NAMALWA (cell line): ENCODE measurements at places on chromosomes 4 and X.

DNA sequence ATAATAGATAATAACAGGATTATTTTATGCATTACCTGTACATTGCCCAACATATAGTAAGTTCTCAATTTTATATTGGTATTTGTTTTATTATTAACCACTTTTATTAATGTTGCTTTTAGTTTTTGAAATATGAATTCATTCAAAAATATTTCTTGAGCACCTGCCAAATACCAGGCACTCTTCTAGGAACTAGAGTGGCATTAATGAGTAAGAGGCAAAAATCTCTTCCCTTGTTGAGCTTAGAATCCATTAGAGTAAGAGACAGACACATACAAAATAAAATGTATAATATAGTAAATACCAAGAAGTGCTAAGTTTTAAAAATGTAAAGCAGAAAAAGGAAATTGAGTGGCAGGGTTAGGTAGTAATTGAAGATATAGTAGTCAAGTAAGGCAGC, 45.8 kb downstream of the TET2 start:
- no peak for DNase-seq

- DNase-seq = no peak
These were observed 207.5 kb upstream of the FTHL17 start for GRCh38 chrX:31279359-31279758.

DNA sequence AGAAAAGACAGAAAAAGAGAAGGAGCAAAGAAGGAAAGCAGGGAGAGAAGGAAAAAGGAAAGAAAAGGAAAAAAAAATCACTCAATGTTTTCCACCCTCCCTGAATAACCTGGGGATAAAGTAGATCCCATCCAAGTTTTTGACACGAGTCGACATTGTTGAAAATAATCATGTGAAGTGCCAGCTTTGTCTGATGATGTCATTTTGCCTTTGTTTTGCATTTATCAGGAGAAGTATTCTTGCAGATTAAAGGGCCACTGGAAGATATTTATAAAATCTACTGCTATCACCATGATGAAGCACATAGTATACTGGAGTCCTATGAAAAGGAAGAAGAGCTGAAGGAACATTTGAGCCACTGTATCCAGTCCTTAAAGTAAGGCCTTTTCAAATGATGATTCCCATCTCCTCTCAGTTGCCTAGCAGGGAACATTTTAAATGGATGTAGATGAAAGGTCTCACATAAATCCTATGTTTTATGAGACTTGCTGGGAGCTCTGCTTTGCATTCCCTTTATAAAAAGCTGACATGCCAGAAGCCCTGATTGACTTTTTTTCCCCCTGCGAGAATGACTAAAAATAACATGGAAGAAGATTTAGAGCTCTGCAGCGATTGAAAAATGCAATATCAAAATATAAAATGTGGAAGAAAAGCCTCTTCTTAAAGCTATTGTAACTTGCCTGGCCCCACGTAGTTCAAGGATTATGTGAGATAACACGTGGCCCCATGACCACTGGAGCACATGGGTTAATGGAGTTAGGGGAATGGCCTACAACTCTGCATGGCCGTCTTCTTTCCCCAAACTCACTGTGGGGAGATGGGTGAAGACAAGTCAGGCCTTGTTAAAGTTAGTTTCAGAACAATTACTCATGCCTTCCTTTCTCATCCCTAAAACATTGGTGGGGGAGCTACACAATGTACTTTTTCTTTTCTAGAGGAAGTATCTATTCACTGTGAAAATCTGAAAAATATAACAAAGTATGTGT, 77.5 kb downstream of the INTS12 start:
- no peak for DNase-seq

GRCh38 chrX:152074163-152074562, 64.2 kb downstream of the MAGEA10 start:
- DNase-seq = no peak

- DNase-seq = no peak
These were observed 4.7 kb upstream of the MSX1 start for GRCh38 chr4:4854649-4855295.

- DNase-seq = no peak
These were observed 494.3 kb downstream of the IDS start for GRCh38 chrX:149010853-149011224.

DNA sequence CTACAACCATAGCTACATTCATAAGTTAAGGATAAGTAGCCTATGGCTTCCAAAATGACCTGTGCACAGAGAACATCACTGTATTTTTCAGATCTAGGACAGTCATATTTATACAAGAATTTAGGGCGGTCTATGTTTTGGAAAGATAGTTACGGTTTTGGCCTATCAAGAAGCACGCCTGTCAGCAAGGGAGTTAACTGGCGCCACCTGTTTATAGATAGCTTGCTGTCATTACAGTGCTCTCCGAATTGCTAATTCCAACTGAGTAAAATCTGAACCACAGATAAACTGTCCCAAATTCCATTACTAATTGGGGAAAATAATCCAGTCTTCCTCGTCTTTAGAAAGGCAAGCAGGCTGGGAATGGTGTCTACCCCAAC, 646 bp downstream of the ABCB7 start:
- DNase-seq = peak; percentile 44

- DNase-seq = peak; percentile 10
These were observed 523.6 kb downstream of the BCOR start for GRCh38 chrX:39574178-39574577.

GRCh38 chr4:84381759-84382158, 117.3 kb downstream of the NKX6-1 start:
- DNase-seq = no peak

GRCh38 chrX:8284131-8284530, 113.1 kb upstream of the VCX2 start:
- no peak for DNase-seq

GRCh38 chrX:31217084-31217483, 145.2 kb upstream of the FTHL17 start:
- DNase-seq = no peak

DNA sequence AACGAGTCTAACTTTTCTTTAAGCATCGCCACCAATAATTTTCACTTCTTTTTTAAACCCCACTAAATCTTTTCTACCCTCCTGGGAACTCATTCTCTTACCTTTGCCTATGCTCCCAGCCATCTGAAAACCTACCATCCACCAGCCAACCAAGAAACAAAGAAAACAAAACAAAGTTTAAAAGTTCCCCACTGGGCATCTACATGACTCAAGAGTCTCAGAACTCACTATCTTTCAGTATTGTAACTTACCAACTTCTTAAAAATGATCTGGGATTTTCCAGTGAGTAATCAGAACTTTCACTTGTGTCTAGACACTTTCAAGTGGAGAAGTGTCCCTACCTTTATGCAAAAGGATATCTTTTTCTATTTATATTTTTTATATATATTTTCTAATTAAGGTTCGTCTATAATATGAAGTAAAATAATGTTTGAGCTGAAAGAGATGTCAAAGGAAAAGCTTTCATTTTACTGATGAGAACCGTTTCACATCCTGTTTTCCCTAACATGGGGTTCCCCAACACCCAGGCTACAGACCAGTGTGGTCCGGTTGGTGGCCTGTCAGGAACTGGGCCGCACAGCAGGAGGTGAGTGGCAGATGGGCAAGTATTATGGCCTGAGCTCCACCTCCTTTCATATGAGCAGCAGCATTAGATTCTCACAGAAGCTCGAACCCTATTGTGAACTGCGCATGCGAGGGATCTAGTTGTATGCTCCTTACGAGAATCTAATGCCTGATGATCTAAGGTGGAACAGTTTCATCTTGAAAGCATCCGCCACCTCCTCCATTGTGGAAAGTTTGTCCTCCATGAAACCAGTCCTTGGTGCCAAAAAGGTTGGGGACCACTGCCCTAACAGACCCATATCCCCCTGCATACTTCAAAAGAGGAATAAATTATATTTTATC, 9.8 kb upstream of the TIGD2 start:
- no peak for DNase-seq

- DNase-seq = peak; percentile 57
These were observed 6.4 kb downstream of the HSPA4L start for GRCh38 chr4:127788517-127788916.

DNA sequence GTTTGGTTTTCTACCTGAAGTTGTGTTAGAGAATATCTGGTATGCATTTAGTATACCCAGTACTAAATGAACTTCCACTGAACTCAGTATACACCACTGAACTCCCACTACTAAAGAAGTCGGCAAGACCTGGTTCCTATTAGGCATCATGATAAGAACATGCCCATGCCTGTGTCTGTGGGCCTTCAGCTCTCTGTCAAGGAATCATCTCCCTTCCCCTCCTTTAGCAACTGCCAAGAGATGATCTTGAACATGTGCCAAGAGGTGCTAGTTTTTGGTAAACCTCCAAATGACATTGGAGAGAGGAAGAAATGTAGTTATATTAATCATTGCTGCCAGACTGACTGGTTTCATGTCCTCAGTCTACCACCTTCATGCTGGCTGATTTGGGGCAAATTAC, 113.2 kb downstream of the ATP10D start:
- no peak for DNase-seq

GRCh38 chr4:140102421-140102820, 51.6 kb downstream of the MAML3 start:
- DNase-seq = no peak

DNA sequence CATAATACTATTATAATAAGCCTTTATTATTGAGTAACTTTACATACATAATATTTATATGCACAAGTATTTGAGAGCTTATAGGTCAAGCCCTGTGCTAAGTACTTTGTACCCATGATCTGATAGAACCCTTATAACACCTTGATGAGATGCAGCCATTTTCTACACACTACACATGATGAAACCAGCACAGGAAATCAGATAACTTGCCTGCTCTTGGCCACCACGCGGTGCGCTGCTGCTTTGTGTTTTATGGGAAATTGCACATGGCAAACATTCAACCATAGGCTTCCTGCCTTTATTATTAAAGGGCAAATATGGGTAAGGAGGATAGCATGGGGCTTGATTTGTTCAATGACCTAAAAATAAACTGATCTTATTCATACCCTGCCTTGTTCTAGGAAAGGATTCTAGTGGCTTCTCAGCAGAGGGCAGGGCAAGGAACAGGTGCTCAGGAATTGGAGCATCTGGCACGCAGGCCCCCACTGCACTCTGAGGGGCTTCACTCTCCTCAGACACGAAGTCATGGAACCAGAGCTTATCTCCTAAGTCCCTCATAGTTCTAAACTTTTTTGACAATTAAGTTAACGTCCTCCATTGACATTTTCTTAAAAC, 31.6 kb upstream of the NAP1L5 start:
- DNase-seq = no peak

- peak; percentile 37 for DNase-seq
These were observed 4.9 kb upstream of the TXK start for GRCh38 chr4:48138936-48139335.

- DNase-seq = no peak
These were observed 801.3 kb downstream of the IL1RAPL1 start for GRCh38 chrX:29388509-29388908.

GRCh38 chrX:110418316-110419235, 59.9 kb downstream of the RTL9 start:
- no peak for DNase-seq

- no peak for DNase-seq
These were observed 963.2 kb upstream of the PCDH7 start for GRCh38 chr4:29756966-29757365.

- no peak for DNase-seq
These were observed 43.1 kb upstream of the PPARGC1A start for GRCh38 chr4:23932901-23933308.

DNA sequence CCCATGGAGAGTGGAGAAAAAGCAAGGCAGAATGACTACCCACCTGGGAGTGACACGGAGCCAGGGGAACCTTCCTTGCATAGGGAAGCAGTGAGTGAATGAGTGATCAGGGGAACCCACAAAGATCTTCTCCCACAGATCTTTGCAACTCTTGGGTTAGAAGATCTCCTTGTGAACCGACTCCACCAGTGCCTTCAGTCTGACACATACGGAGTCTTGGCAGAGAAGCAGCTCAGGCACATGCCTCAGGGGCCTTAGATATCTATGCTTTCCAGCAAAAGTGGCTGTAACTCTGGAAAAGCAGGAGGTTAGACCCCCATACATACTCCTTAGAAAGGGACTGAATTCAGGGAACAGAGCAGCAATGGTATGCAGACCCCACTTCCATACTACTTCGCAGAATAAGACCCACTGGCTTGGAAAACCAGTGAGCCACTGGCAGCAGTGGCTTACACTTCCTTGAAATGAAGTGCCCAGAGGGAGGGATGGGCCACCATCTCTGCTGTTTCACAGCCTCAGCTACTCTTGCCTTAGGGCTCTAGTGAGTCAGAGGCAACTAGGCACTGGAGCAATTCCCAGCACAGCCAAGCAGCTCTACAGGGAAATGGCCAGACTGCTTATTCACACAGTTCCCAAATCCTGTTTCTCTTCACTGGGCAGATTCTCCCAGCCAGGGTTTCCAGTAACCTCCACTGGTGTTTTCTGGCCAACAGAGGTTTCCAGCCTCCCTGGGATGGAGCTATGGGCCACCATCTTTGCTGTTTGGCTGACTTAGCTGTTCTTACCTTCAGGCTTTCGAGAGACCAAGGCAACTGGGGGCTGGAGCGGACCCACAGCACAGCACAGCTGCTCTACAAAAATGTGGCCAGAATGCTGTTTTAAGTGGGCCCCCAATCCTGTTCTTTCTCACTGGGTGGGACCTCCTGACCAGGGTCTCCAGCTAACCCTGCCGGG, 82.8 kb upstream of the TCEAL2 start:
- no peak for DNase-seq

DNA sequence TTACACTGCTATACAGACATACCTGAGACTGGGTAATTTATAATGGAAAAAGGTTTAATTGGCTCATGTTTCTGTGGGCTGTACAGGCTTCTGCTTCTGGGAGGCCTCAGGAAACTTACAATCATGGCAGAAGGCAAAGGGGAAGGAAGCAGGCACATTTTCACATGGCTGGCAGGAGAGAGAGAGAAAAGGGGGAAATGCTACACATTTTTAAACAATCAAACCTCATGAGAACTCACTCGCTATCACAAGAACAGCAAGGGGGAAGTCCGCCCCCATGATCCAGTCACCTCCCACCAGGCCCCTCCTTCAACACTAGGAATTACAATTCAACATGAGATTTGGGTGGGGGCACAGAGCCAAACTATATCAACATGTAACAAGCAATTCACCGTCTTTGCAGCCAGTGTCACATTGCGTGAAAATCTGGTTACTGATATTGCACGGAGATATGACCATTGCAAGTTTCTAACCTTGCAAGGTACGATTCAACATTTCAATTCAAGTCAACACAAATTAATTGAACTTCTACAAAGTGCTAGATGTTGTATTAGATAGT, 61.7 kb upstream of the RELL1 start:
- DNase-seq = no peak
